AG04449 (cell line): ENCODE measurements at places on chromosomes 2 and 18.
A peak's percentile ranks its signal among the peaks of the same experiment; 100 is the strongest.

GRCh38 chr2:60926741-60927552 is 45.6 kb downstream of the REL start:
- DNase-seq = peak; percentile 47

DNA sequence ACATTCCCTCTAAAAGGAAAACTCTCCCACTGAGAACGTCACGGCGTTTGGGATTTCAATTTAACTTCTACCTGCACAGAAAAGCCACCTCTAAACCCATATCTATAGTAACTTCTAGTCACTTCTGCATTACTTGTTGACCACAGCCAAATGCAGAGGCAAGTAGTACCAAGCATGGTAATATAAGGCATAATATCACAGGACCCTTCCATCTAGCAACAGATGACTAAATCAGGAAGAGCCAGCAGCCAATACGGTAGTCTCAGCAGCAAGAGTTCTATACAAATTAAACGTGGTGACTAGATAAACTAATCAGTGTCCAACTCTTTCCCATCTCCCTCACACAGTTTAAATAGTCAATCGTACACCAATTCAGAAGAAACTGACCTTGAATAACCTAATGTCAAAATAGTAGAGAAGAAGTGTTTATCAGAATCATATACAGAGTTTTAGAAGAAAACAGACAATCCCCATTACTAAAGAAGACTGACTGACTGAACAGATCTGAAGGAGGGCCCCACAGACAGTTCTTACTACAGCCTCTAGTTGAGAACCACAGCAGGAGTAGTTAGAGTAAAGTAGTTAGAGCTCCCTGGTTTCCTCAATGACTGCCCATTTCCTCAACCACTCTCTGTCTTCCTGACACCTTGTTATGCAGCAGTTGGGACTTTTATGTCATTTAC is 30.0 kb downstream of the MEMO1 start:
- DNase-seq = no peak

DNA sequence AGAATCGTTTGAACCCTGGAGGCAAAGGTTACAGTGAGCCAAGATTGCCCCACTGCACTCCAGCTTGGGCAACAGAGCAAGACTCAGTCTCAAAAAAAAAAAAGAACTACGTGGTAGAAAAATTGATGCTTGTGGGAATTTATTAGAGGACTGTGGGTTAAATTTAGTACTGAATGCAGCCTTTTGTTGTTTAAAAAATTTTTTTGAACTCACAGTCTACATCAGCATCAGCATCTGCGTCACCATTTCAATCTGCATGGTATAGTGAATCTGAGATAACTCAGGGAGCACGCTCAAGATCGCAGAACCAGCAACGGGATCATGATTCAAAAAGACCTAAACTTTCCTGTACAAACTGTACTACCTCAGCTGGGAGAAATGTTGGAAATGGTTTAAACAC is 30.5 kb downstream of the MARCHF7 start:
- DNase-seq = no peak

DNA sequence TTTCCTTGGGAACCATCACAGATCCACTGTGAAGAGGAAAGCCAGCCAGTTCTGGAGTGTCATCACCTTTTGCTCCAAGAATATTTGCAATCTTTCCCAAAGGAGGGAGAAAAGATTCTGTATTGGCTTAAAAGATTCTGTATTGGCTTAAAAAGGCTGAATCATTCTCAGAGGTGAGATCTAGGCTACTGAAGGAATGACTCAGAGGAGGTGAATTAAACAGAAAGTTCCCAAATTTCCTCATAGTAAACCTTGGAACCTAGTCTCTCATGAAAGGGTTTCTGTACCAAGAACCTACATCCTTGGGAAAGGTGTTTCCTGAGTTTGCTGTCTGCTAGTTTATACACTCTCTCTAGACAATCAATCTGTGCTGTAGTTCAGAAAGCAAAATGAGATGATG is 34.1 kb upstream of the GRB14 start:
- DNase-seq = no peak
